ENCODE measurements at places on chromosomes 5 and 9.

DNA sequence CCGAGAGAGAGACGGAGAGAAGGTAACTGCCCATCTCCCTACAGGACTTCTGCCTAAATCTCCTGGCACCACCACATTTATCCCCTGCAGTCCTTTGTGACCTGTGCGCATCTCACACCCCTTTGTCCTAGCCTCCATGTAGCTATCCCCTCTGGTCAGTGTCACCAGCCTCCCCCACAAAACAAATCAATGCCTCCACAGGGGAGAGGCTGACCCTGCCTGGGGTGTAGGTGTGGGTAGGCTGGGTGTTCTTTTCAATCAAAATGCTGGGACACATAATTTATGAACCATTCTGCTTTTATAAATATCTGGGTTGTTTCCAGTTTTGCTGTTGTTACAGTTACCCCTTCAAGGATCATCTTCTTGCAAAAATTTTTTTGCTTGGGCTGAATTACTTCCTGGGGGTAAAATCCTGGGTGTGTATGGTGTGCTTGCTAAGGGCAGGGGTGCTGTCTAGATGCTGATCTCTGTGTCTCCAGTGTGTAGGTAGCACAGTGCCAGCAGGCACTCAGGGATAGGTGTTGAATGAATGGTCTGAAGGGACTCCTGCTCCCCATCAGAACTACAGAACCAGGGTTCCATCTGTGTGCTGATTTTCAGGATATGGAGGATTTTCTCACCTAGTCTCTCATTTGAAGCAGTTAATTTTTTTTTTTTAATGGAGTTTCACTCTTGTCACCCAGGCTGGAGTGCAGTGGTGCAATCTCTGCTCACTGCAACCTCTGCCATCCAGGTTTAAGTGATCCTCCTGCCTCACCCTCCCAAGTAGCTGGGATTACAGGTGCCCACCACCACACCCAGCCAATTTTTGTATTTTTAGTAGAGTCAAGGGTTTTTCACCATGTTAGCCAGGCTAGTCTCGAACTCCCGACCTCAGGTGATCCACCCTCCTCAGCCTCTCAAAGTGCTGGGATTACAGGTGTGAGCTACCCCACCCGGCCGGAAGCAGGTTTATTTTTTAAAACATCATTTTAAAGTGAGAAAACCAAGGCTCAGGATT, at the start of gene GARIN3:
Gene GARIN3, minus strand, starts transcription at position 51 of the 1,000 bp plus-strand sequence. CDS start 96 bp downstream, outside the sequence.
- no peak for DNase-seq

GRCh38 chr9:136700304-136700703, 12.1 kb upstream of the DIPK1B start:
- DNase-seq = no peak

DNA sequence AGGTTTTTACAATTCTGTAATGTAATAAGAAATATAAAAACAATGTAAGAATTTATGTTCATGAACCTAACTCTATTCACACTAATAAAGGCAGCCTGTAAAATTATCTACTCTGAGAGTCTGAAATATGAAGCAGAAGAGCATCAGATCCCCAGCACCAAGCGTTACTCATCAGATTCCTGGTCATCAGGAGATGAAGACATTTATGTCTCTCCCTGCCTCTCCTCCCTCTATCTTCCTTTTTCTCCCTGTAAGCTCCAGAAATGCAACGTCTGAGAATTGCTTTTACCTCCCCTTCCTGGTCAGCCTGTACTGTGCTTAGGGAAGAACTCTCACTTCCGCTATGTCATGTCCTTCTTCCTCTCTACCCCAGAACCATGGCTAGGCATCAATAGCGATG, 114.4 kb upstream of the SLIT3 start:
- no peak for DNase-seq

DNA sequence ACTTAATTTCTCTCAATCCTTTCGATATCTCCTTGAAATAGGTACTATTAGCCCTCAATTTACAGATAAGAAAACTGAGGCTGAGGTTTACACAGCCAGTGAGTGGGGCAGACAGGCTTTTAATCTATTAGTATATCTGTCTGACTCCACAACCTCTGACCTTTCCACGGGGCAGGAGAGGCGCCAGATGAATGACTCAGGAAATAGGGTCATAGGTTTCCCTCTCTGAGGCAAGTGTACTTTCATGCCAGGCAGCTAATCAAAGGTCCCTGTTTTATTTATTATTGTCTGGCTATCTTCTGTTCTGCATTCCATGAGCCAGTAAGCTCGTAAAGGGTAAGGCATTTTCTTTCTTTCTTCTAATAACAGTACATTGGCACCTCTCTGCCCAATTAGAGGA, 79.6 kb upstream of the KLF4 start:
- DNase-seq = no peak

GRCh38 chr9:125524583-125525355, 182.2 kb downstream of the MAPKAP1 start:
- DNase-seq = no peak
